ENCODE measurements at places on chromosomes 16 and 17.
A peak's percentile ranks its signal among the peaks of the same experiment; 100 is the strongest.

DNA sequence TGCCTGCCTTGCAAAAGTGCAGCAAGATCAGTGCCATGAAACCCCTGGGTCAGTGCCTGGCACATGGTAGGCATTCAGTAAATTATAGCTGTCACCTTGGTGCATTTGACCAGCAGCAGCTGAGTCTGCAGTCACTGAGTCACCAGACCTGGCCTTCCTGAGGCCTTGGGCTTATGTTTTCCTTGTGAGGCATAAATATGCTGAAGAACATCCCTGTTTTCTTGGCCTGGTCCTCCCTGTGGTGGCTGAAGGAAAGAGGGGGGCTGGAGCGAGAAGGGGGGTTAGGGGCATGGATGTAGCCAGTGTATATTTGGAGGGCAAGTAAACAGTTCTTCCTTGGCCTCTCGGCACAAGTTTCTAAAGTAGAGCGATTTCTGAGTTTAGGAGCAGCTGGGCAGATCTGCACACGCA, 26.5 kb downstream of the EPN2 start:
- DNase-seq, result peak; percentile 55

DNA sequence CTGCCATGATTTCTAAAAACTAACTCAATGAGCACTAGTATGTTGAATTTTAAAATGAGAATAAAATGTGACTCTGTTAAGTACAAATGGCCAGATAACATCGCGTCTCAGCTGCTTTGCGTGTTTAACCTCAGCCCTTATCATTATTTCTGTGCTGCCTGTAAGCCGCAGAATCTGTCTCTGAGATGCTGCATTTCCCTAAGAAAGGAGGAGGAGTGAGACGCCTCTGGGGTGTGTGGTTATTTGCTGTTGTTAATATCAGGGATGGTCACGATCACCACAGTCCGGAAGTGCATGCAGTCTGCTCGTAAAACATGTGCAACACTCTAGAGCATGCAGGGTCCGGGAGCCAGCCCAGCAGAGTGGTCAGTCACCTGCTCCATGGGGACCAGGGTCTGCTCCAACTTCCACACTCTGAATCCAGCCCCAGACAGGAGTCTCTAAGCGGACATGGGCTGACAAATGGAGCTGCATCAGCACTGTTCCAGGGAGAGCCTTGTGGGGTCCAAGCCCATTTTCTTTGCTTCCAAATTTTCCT, 342.5 kb downstream of the MAF start:
- DNase-seq, result no peak

- DNase-seq, result no peak
Measured at GRCh38 chr16:23999663-24000062, 163.9 kb downstream of the PRKCB start.

DNA sequence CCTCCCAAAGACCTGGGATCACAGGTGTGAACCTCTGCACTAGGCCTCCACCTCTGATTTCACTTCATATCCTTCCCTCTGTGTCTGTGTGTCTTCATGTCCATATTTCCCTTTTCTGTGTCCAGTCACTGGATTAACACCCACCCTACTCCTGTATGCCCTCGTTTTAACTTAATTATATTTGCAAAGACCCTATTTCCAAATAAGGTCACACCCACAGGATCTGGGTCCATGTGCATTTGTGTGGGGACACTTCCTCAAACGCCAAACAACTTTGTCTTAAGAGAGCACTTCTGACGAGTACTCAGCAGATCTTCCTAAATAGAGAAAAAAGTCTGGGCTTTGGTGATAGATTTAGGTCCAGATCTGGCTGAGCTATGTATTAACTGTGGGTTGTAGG, 56.3 kb downstream of the MPHOSPH6 start:
- no peak for DNase-seq

DNA sequence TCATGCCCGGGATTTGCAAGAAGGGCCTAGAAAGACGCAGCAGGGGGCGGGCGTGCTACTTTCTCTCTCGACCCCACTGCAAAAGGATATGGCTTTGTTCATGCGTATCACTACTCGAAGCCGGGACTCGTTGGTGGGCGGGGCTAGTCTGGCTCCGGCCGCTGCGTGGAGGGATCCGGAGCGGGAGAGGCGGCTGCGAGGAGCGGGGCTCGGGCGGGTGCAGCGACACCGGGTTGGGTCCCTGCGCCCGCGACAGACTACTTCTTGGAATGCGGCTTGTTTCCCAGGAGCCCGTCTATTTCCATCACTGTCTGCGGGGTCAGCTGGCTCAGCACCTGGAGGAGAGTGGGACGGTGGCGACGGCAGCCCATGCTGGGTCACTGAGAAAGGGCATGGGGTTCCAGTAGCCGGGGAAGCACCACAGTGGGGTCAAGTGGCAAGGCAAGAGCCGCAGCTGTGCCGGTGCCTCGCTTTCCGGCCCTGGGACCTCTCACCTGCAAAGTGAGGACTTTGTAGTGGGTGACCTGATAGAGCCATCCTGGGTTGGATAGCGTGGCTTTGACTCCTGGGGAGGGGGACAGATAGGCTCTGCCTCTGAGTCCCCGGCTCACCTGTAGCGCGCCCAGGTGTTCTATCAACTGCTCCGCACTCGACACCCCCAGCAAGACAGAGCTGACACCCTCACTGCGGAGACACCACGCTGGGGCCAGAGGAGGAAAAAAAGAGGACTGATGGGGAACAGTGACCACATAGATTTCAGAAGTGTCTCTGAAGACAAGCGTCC, 6.6 kb downstream of the KCNAB3 start:
- DNase-seq, result peak; percentile 64

- no peak for DNase-seq
Measured at GRCh38 chr17:47877368-47878034, 18.5 kb upstream of the SP2 start.

DNA sequence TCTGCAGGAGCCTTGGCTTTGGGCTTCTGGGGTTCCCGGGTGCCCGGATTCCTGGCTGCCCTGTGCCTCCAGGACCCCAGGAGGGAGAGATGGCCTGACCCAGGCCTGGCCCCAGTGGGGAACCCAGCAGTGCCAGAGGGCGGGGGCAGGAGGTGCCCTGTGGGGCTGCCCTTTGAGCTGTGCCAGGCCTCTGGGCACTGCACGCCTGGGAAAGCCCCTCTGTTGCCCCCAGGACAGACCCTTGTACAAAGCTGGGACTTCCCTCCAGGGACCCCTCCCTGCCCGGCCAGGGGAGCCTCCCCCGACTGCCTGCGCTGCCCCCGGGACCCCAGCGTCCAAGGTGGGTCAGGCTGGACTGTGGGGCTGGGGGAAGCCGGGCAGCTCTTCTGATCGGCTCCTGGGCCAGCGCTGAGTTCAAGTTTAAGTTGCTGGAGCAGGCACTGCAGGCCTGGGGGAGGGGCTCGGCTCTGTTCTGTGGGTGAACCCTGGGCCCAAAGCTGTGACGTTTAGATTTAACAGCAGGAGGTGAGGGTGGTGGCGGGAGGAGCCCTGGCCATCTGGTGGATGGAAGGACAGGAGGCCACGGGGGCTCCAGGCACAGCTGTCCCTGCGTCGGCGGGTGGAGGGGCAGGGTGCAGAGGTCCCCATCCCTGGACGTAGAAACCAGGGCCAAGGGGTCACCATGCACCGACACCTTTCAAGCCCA, 27.6 kb upstream of the C1QTNF8 start:
- no peak for DNase-seq

- DNase-seq, result no peak
Measured at GRCh38 chr17:39742126-39742855, 4.6 kb downstream of the GRB7 start.

DNA sequence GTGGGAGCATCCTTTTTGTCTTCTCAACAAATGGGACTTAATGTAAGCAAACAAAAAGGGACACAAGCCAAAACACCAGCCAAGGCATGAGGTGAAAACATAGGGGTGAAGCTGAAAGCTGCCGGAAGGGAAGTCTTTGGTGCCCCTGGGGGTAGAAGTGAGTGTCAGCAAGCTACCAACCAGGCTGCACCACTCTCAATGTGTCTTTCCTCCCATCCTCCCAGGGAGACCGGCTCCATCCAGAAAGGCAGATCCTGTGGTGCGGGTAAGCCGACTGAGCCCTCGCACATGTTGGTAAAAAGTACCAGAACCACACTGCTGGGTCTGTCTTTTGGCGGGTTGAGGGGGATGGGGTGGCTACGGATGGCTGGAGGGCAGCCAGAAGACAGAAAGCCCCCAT, 52.0 kb upstream of the SREBF1 start:
- DNase-seq, result no peak
